ENCODE measurements at places on chromosomes 1 and 21.

- DNase-seq = peak; percentile 47
Measured at GRCh38 chr1:79811173-79811572, 804.6 kb upstream of the ADGRL4 start.

GRCh38 chr1:183544598-183545297 lies 45.5 kb downstream of the NCF2 start:
- DNase-seq = no peak

GRCh38 chr1:184890539-184890973 lies 83.8 kb downstream of the NIBAN1 start:
- peak; percentile 43 for DNase-seq

DNA sequence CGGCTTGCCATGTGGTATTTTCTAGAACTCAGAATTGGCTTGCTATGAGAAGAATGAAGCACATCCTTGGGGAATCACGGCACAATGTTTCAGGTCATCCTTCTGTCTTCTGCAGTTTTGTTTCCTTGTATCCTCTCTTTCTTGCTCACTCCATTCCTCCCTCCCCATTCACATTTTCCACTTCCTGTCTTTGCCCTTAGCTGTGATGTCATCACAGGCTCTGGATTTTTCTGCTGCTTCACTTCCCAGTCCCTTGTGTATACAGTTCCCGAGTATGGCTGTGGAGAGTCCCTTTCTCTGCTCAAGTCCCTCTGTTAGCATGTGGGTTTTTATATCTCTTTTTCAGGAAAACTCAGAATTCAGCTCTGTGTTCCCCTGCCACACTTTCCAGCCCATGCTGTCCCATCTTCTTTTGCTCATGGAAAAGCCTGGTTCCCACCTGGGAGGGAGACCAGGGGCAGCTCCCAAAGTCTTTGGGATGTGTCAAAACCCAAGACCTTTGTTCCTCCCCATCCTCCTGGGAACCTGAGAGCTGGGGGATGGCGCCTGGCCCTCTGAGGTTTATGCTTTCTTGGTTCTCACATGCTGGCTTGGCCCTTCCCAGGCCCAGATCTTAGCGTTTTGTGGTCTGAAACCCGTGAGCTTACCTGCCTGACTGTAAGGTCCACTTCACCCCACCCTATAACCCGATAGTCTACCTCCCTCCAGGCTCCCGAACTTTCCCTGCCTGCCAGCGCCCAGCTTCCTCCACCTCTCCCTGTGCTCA lies 4.8 kb upstream of the RGS16 start:
- no peak for DNase-seq

GRCh38 chr1:64122588-64122987 lies 80.8 kb upstream of the UBE2U start:
- DNase-seq = no peak

GRCh38 chr21:29233256-29233546 lies 65.5 kb upstream of the BACH1 start:
- DNase-seq = no peak

GRCh38 chr1:41612953-41613352 lies 128.5 kb upstream of the EDN2 start:
- no peak for DNase-seq

- DNase-seq = peak; percentile 6
Measured at GRCh38 chr21:39314143-39315027, 953 bp upstream of the BRWD1 start.

DNA sequence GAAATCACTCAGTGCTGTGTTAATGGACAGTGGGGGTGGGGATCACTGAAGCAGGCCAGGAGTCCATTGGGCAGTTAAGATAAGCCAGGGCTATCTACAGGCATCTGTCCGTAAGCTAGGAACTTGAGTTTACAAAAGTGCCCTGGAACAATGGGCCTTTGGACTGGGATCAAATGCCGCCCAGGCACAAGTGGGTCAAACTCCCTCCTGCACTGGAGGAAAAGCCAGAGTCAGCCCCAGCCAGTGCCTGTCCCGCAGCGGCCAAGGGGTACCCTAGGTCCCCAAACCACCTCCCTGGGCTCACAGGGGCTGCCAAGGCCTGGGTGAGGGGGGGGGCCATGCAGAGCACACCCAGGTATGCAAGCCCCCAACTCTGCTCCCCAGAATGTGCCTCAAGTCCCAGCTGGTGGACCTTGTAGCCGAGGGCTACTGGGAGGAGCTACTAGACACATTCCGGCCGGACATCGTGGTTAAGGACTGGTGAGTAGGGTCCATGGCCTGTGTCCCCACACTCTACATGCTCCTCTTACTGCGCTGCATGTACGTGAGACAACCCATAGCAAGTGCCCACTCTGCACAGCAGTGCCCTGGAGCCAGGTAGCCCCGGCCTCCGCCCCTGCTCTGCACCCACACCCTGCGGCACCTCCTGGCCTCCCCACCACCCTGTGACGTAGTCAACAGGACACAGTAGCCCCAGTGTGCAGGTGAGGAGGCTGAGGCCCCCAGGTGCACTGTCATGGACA lies 7.7 kb downstream of the FBXO6 start:
- DNase-seq = no peak

DNA sequence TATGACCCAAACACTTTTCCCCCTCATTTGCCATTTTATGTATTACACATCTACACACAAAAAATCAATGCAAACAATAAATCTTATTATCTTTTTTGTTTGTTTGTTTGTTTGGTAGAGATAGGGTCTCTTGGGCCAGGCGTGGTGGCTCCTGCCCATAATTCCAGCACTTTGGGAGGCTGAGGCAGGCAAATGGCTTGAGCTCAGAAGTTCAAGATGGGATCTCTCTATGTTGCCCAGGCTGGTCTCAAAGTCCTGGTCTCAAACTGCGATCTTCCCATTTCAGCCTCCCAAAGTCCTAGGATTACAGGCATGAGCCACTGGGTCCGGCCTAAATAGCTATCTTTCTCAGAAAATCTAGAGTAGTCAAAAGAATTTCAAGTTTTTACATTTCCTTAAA lies 1.2 kb upstream of the DBT start:
- DNase-seq = no peak

DNA sequence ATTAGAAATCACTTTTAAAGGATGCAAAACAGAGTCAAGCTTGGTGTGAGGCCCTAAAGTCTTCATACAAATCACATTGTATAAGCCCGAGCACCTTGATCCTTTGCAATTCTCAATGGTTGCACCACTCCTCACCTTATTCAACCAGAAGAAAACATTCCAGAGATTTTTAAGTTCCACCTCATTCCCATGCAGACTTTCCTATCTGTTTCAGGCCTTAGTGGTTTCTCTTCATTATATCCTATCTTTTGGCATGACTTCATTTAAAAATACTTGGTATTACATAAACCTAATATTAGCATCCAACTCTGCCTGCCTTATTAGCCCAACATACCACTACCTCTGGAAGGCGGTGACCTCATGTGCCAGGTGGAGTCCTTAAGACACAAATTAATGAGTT lies 9.3 kb upstream of the GREM2 start:
- DNase-seq = no peak

GRCh38 chr1:165854101-165854845 lies 26.9 kb downstream of the UCK2 start:
- peak; percentile 76 for DNase-seq

DNA sequence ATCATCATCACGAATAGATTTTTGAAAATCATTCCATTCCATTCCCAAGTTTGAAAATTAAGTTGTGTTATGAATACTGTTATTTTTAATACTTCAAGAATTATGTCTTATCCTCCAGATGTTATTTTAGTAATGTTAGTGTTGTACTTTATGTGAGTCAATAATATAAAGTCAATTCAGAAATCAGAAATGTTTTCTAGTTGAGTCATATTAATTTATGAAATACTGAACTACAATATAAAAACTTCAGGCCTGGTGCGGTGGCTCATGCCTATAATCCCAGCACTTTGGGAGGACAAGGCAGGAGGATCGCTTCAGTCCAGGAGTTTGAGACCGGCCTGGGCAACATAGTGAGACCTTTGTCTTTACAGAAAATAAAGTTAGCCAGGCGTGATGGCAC lies 38.4 kb upstream of the GPR25 start:
- DNase-seq = no peak

DNA sequence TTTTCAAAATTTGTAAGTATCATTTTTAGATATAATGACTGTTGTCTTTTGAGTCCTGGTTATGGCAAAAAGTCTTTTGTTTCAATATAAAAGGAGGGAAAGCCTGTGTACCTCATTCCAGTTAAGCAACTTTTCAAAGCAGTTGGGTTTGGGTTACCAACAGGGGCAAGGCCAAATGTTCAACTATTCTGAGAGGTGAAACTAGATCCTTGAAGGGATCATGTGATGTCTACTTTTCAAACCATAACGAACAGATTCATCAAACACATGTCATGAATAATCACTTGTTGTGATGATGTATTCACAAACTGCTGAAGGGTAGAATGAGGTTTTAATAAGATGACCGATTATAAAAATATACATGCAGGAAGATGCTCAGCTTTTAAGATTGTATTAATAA lies 171.3 kb downstream of the HHAT start:
- DNase-seq = no peak

GRCh38 chr21:38942748-38943211 lies 137.1 kb downstream of the ETS2 start:
- DNase-seq = no peak

DNA sequence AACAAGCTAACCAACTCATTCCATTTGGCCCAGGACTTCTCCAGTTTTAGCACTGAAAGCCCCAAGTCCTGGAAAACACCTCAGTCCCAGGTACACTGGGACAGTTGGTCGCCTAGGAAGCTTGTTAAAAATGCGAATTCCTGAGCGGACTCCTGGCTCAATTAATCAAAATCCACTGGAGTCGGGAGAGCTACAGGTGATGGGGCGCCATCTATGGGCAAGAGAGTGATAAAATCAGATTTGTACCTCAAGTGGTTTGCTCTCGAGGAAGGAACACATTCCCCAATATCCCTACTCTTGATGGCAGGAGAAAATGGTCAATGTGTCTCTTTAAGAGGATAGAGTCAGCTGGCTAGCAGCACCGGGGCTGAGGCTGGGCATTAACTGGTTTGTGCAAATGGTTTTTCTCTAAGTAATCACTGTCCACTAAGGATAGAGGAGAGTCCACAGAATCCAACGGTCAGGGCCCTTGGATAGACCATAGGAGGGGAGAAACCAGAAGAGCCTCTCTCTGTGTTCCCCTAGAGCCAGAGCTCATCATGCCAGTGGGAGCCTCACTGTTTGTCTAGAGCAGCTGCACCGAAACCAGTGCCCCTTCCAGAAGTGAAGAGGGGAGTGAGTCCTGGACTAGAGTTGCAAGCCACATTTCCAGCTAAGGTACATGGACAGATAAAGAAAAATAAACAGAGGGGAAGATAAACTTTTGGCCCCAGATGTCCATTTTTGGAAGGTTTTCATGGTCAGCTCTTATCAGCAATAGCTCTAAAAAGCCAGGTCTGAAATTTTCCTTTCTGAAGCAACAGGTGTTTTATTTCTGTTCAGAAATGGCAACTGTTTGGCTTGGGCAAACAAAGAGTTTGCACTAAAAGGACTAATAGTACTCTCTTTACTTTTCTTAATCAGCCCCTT lies 148.5 kb downstream of the TENT5C start:
- peak; percentile 65 for DNase-seq

DNA sequence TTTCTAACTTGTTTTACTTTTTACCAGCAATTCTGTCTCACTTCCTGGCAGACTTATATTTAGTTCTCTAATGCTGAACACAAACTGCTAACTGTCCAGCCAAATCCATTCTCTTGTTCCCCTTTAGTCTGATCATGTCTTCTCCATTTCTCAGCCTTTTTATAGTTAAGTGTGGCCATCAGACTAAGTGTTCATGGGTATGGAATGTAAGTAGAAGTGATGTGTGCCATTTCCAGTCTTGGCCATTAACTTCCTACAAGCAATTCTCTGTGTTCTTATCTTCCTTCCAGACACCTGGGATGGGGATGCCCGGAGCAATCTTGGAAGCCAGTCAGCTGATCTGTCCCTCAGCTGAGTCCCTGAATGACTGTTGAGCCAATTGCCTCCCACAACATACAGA lies 165.8 kb downstream of the ST6GALNAC3 start:
- DNase-seq = no peak

DNA sequence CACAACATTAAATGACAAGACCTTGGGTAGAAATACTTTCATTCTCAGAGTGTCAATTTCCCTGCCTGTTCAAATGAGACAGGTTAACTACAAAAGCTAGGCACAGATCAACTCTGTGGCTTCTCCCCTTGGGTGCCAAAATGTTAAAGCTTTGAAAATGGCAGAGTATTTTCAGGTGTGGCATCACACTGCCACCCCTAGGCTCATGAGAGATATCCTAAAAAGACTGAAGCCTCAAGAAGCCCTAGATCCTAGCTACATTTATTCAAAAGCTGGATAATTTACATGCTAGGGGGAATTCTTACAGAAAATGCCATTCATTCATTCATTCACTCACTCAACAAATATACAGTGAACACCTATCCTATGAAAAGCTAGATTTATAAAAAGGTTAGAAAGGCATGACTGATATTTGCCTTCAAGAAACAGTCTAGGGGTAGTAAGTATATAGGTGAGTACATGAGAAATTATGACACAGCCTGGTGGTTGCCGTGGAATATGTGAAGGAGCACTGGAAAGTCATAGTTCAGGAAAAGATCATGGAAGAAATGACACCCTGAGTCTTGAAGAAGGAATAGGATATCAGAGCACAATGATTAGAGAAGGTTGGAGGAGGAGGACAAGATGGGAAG lies 15.9 kb upstream of the RAB4A start:
- no peak for DNase-seq

GRCh38 chr1:110464340-110464739 lies 13.4 kb downstream of the PROK1 start:
- DNase-seq = no peak

- DNase-seq = no peak
Measured at GRCh38 chr21:34886240-34887104, 162.6 kb downstream of the RUNX1 start.

GRCh38 chr1:57889676-57890320 lies 465.9 kb upstream of the DAB1 start:
- DNase-seq = no peak

DNA sequence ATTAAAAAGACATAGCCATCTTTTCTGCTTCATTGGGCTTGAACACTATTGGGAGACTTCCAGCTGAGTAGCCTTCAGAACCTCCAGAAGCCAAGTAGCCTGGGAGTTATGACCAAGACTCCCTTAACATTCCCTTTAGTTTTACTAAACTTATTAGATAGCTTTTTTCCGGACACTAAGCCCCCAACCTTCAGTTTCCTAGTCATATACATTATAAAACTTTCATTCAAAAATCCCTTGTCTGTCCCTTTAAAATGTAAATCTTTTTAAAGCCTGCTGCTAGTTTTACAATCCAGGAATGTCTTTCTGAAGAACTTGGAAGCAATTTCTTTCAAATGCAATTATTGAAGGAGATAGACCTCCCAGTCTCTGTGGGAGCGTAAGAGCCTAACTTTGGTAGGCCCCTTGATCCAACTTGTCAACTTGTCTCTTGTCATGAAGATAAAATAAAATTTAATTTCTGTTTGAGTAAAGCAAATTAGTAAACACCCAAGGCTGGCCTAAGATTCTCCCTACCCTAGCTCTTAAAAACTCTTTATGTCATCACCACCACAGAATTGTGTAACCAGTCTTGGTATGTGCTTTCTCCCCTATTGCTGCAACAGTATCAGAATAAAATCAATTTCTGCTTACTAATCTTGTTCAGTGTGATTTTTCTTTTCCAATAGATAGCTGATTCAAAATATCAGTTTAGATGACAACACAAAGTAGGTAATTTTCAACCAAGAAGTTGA lies 796.2 kb downstream of the PLA2G4A start:
- no peak for DNase-seq

Data from PC-9 (cell line).